Gastrocnemius medialis (tissue), 4 donors: ENCODE measurements at places on chromosomes 16 and 17. TPM values are rescaled to one million over a fixed set of nuclear protein-coding genes. Genes with fewer than 3 reads are reported as not detected.

Gene GINS3
- 1.2 TPM for total RNA-seq

- no peaks in the 10 kb centered on the region for H3K27me3 ChIP-seq
- peaks cover 6% of the 10 kb centered on the region for H3K36me3 ChIP-seq
- peak overlapping the region; percentile 94 for H3K27ac ChIP-seq
- H3K4me3 ChIP-seq, result peak overlapping the region; percentile 55
Measured at GRCh38 chr17:39209317-39210092, 9.4 kb downstream of the RPL19 start.

GRCh38 chr17:56909742-56910508, 3.9 kb downstream of the TRIM25 start:
- H3K36me3 ChIP-seq, result peaks cover 35% of the 10 kb centered on the region
- peak; percentile 56 for DNase-seq
- no peaks in the 10 kb centered on the region for H3K27me3 ChIP-seq
- H3K4me1 ChIP-seq, result peaks cover 54% of the 10 kb centered on the region

Gene SPATA32
- not detected for total RNA-seq

GRCh38 chr17:34110315-34110714, 144.8 kb upstream of the CCL2 start:
- H3K4me1 ChIP-seq, result no peaks in the 10 kb centered on the region
- H3K27ac ChIP-seq, result no peak overlapping the region
- no peak for DNase-seq
- H3K27me3 ChIP-seq, result peaks cover 9% of the 10 kb centered on the region
- no peaks in the 10 kb centered on the region for H3K36me3 ChIP-seq
